Activated CD4-positive, alpha-beta T cell treated with anti-CD3 and anti-CD28 coated beads for 24 hours (primary cell): ENCODE measurements at places on chromosomes 4 and X.
A peak's percentile ranks its signal among the peaks of the same experiment; 100 is the strongest.

DNA sequence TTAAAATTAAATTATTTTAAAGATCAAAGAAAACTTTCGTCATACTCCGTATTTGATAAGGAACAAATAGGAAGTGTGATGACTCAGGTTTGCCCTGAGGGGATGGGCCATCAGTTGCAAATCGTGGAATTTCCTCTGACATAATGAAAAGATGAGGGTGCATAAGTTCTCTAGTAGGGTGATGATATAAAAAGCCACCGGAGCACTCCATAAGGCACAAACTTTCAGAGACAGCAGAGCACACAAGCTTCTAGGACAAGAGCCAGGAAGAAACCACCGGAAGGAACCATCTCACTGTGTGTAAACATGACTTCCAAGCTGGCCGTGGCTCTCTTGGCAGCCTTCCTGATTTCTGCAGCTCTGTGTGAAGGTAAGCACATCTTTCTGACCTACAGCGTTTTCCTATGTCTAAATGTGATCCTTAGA, at the start of gene CXCL8:
TSS of gene CXCL8 (plus strand) at position 217 of the 426 bp plus-strand sequence. CDS start at position 307, 90 bp downstream.
- no peak for DNase-seq

GRCh38 chr4:36054694-36055422, 189.5 kb downstream of the ARAP2 start:
- no peak for DNase-seq

- no peak for DNase-seq
Observed at GRCh38 chrX:146243041-146243440, 425.4 kb downstream of the SLITRK2 start.

- DNase-seq: no peak
Observed at GRCh38 chr4:186240848-186241491, 13.7 kb downstream of the KLKB1 start.

- DNase-seq: no peak
Observed at GRCh38 chrX:7390441-7390840, 242.5 kb upstream of the PUDP start.

DNA sequence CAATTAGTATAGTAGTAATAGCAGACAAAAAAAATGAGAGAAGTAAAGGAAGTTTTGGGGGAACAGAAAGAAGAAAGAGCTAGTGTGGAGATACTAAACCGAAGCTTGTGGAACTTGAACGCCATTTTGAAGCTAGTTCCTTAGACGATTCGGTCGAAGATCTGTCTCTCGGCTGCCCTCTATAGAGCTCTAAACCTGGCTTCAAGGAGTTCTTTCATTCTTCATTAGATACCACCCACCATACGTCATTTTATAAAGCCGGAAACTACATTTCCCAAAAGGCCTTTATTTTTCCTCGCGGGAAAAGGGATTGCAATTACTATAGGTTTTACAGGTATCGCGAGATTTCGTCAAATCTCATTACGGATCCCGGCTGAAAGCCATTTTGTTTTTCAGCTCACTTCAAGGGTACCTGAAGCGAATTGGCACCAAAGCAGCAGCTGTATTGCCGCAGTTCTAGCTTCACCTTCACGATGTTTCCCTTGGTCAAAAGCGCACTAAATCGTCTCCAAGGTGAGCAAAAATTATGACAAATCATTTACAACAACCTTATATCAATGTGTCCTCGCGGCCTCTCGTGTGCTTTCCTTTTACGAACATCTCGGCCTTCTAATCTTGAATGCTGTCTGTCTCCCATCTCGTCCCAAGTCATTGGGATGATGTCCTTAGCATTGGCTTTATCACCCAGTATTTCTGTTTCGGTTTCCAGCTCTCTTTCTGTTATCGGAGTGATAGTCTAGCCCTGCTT, at the start of gene COX7B:
TSS of gene COX7B (plus strand) at position 388 of the 748 bp plus-strand sequence. CDS start at position 474, 86 bp downstream.
- peak; percentile 60 for DNase-seq

- DNase-seq: no peak
Observed at GRCh38 chr4:80967346-80967745, 63.2 kb upstream of the BMP3 start.

DNA sequence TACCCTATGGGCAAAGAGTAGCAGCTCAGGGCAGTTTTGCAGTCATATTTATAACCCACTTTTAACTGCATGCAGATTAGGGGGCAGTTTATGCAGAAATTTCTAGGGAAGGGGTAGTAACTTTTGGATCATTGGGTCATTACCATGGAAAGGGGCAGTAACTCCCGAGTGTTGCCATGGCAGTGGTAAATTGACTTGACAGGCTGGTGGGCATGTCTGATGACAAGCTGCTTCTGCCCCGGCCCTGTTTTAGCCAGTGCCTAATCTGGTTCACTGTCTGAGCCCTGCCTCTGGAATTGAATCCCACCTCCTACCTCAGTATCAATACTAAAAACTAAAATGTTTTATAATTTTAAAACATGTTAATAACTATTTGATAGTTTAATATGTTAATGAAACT, 362.1 kb upstream of the ATOH1 start:
- no peak for DNase-seq

DNA sequence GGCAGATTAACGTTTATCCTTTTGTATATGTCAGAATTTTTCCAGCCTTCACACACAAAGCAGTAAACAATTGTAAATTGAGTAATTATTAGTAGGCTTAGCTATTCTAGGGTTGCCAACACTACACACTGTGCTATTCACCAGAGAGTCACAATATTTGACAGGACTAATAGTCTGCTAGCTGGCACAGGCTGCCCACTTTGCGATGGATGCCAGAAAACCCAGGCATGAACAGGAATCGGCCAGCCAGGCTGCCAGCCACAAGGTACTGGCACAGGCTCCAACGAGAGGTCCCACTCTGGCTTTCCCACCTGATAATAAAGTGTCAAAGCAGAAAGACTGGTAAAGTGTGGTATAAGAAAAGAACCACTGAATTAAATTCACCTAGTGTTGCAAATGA, 94.8 kb downstream of the TET2 start:
- DNase-seq: no peak

GRCh38 chr4:27619435-27619834, 758.8 kb downstream of the STIM2 start:
- no peak for DNase-seq

DNA sequence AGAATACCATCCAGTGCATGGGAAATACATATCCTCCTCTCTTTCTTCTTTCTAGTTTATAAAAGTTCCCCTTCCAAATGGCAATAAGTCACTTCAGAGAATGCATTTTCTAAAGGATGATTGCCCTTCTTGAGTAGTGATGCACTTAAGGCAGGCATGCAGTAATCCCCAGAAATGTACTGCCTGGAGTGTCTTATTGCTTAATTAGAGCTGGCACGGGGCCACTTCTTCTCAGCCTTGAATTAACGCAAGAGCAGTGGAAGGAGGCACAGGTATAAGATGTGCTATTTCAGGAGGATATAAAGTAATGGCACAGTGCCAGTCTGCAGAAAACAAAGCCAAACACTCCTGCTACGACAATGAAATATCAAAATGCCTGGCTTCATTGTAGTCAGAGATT, 371.4 kb upstream of the FAM241A start:
- no peak for DNase-seq

DNA sequence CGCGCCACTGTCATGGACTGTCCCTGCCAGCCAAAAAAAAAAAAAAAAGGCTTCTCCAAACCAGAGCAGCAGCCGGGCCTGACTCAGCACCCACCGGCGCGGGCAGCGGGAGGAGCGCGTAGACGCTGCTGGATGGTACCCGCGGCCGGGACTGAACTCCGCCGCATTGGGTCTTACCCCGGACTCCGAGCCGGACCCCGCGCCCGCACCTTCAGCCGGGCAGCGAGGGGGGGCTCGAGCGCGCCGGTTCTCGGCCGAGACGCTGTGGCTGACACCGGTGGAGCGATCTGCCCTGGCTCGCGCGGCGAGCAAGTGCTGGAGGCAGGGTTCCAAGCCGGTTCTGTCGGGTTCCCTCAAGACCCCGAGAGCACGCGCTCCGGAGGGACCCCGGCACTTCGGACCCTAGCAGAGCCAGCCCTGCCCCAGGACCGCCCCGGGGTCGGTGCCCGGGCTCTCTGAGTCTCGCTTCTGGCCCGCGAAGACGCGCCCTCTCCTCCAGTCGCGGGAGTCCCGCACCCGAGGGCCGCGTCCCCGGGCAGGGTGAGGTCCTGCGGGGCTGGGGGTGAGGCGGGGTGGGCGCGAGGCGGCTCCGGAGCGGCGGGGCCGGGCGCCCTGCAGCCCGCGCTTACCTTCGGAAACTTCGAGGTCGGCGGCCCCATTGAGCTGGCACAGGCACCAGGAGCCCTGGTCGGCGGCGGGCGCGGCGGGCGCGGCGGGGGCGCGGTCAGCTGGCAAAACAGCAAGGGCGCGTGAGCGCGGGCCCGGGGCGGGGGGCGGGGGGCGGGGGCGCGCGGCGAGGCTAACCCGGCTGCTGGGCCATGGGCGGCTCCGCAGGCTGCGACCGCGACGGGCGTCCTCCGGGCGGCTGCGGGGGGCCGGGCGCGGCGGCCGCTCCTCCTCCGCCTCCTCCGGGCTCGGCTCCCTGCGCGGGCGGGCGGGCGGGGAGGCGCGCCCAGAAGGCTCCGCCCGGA, 11.8 kb upstream of the MAN2B2 start:
- DNase-seq: no peak

DNA sequence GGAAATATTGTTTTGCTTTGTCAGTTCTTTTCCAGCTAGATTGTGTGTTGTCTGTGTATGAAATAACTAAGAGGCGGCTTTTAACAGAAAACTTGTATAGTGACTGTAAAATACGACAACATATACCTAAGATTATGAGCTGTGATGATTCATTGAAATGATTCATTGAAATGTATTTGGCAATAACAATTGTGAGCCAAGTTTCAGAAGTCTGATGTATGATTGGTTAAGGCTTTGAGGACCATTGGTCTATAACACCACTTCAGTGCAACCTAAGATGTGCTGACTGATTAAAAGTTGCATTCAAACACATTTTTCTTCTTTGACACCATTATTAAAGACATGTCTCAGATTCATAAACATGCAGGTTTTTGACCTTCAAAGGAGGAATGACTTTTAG, 76.6 kb downstream of the PTPN13 start:
- no peak for DNase-seq

- peak; percentile 53 for DNase-seq
Observed at GRCh38 chrX:134460005-134460861, at the start of gene HPRT1. Gene HPRT1, plus strand, starts transcription at chrX:134460165. Its CDS starts 147 bp downstream, at chrX:134460312.

- no peak for DNase-seq
Observed at GRCh38 chr4:38609614-38610013, 54.4 kb upstream of the KLF3 start.

DNA sequence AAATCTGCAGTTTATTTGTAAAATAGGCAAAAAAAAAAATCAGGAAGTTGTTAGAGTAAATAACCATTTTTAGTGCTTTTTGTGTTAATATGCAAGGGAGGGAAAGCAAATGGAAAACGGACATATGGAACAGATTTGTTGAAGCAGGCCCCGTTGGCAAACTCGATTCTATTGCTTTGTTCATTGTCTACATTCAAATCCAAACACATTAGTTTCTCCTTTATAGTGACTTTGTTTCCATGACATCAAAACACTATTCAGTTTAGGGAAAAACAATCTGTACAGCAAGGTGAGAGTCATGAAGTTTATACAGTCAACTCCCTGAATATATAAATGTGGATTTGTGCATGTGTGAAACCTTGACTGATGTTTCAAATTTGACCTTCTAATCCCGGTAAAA, 142.2 kb downstream of the FAM47A start:
- DNase-seq: no peak

GRCh38 chrX:9163214-9163709, 129.3 kb upstream of the FAM9B start:
- DNase-seq: no peak

DNA sequence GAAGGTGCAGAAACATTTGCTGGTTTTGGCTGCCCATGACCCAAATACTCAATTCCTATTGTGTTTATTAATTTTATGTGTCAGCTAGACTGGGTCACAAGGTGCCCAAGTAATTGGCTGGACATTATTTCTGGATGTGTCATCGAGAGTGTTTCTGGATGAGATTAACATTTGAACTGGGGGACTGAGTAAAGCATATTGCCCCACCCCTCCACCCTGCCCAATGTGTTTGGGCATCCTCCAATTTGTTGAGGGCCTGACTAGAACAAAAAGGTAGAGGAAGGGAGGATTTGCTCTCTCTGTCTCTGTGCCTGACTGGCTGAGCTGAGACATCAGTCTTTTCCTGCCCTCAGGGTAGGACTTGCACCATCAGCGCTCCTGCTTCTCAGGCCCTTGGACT, 29.7 kb upstream of the LCORL start:
- DNase-seq: no peak

DNA sequence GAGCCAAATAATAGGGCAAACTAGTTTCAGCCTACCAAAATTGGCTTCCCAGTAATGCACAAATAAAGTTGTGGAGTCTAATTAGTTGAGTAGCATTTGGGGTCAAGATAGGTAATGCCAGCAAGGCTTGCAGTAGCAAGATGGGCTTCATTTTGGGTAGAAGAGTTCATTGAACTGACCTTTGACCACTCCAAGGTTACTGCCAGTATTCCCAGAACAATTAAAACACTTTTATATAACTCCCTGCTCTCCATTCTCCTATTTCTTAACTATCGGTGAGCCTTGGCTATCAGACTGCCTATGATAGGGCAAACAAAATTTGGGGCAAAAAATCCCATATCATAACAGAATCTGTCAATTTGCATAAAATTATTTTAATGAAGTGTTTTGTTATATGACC, 7.1 kb downstream of the DNAAF6 start:
- no peak for DNase-seq

DNA sequence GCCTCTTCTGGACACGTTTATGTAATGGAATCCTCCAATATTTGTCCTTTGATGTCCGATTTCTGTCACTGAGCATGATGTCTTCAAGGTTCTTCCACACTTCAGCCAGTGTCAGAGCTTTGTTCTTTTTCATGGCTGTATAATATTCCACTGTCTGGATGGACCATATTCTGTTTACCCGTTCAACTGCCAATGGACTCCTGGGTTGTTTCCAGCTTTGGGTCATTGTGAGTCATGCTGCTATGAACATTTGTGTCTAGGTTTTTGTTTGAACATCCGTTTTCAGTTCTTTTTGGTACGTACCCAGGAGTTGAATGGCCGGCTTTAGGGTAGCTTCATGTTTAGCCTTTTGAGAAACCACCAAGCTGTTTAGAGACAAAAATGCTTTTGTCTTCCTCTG, 93.2 kb downstream of the SHOX start:
- no peak for DNase-seq

GRCh38 chr4:109878355-109878754, 30.4 kb downstream of the LRIT3 start:
- DNase-seq: no peak

- no peak for DNase-seq
Observed at GRCh38 chr4:16804581-16804980, 93.9 kb downstream of the LDB2 start.

DNA sequence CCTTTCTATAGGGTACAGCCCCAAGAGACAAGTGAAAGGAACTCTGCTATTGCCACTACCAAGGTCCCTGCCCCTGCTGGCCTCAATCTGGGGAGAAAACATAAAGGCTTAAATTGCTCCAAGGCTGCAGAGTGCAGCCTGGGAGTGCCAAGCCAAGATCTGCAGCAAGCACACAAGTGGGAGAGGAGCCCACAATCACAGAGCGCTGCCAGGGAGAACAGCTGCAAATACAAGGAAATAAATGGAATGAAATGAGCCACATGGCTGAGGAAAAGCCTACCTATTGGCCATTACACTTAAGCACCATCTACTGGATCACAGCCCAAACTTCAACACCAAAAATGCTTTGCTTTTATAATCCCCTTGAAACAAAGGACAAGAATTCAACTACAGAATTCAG, 582.4 kb downstream of the FAM133A start:
- no peak for DNase-seq
